ENCODE measurements at places on chromosomes 13 and 19.

GRCh38 chr19:4058693-4059452 is 7.8 kb downstream of the ZBTB7A start:
- no peak for DNase-seq

DNA sequence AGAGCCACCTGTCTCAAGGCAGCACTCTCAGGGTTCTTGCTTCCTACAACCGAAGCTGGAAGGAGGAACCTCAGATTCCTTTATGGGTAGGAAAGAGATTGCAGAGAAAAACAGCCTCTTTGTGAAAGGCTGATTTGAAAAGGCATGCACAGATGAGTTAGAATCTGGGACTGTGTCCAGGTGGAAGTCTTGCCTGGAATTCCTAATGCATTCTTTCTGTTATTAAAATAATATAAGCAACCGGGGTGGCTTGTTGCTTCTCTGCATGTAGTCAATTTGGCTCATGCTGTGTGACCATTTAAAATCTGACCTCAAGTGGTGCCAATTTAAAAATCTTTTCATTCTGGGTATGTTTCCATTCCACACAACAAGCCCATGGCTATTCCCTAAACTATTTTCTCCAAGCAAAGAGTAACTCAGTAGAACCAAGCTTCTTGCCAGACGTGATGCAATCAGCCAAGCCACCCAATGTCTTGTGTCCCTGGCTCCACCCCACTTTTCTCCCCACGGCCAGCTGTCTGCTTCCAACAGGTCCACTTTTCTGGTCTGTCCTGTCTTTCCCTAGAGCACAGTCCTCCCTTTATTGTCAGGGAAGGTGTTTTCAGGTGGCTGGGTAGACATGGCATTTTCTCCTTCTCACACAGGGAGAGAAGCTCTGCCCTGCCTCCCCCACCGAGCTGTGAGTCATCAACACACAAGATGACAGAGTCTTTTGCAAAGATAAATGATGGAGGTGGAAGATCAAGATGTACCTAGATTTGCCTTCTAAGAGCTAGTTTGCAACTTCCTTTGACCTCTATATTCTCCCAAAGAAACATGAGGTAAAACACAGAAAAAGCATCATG is 394.3 kb downstream of the FOXO1 start:
- no peak for DNase-seq

GRCh38 chr19:39257227-39257626 is 8.6 kb upstream of the IFNL4 start:
- no peak for DNase-seq

GRCh38 chr13:27770809-27771208 is 21.5 kb upstream of the GSX1 start:
- DNase-seq = no peak

- DNase-seq = no peak
Observed at GRCh38 chr13:20391597-20392452, 133.8 kb downstream of the CRYL1 start.

- DNase-seq = no peak
Observed at GRCh38 chr13:98544104-98544710, 32.7 kb downstream of the STK24 start.

DNA sequence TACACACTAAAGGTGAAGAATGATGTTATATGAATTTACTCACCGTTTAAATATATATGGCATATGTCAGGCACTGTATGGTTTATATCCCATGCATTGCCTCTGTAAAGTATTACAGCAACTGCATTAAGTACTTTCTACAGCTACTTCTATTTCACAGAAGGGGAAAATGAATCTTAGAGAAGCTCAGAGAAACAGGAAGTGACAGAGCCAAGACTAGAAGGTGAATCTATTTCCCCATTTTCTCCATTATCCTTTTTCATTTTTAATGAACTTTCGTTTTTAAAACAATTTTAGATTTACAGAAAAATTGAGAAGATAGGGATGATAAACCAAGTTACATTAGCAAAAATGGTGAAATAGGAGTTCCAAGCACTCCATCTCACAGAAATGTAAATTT is 863.3 kb downstream of the UQCRFS1 start:
- DNase-seq = no peak

- DNase-seq = no peak
Observed at GRCh38 chr13:31968473-31968872, 63.1 kb upstream of the FRY start.

DNA sequence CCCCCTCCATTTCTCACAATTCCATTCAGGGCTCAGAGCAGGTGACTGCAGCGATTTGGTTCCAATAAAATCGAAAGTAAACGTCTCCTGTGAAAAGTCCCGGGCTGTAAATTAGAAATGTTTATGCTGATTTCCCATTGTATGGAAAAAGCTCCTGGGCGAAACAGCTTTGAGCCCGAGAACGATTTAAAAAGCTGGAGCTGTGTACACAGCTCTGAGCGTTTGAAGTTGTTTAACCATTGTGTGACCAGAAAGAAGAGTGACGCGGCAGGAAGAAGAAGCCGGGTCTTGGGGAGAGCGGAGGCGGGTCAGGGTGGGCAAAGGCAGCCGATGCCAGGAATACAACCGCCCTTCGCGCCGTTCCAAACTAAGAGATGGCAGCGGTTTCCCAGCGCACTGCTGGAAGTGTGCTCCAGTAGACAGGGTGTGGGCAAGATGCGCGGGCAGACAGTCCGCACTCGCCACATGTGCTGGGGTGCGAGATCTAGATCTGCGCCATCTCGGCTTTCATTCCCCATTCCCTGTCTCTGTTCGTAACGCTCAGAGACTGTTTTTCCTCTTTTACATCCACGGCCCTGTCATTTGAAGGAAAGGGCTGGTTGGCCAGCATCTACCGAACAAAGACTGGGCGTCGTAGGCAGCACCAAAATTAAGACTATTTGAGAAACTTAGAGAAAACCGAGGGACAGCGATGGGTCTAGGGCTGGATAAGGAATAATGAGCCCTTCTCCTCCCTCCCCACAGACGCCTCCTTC is 960 bp upstream of the GSX1 start:
- DNase-seq = no peak

GRCh38 chr13:100513987-100514670 is 74.5 kb downstream of the GGACT start:
- DNase-seq = no peak

- no peak for DNase-seq
Observed at GRCh38 chr19:34713262-34713637, 20.8 kb upstream of the ZNF181 start.

GRCh38 chr13:109400624-109401257 is 385.6 kb downstream of the IRS2 start:
- no peak for DNase-seq

GRCh38 chr19:10580979-10581631 is 6.0 kb downstream of the AP1M2 start:
- peak; percentile 89 for DNase-seq

GRCh38 chr19:3184847-3185460 is 776 bp upstream of the NCLN start:
- DNase-seq = no peak

DNA sequence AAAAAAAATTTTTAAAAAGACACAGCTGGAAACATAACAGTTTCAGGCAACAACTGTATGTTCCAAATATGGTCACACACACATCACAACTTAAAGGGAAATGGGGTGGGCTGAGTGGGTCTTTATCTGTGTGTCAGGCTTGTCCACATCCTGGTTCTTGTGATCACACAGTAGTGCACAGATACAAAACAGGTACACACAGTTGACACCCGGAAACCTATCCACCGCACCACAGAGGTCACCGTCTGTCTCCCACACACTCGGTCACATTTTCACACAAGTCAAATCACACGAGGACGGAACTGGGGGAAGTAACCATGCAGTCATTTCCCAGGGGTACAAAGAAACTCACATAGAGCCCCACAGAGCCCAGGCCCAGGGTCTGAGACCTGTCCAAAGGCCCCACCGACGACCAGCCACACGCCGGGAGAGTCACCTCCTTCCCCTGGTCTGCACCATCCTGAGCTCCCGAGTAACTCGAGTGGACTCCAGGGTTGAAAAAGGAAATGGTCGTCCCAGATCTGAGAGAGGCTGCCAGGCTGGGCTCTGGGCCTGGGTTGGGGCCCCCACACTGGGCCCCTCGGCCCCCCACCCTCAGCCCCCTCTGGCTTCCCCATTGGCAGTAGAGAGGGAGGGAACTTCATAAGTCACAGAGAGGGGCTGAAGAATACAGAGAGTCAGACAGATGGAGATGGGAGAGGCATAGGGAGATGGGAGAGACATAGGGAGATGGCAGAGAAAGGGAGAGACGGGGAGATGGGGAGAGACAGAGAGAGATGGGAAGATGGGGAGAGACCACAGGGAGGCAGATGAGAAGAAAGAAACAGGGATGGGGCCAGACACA is 1.3 kb upstream of the PPAN start:
- no peak for DNase-seq

GRCh38 chr13:102277286-102277685 is 124.6 kb downstream of the FGF14 start:
- no peak for DNase-seq
